ENCODE measurements at places on chromosomes 13 and 19.

DNA sequence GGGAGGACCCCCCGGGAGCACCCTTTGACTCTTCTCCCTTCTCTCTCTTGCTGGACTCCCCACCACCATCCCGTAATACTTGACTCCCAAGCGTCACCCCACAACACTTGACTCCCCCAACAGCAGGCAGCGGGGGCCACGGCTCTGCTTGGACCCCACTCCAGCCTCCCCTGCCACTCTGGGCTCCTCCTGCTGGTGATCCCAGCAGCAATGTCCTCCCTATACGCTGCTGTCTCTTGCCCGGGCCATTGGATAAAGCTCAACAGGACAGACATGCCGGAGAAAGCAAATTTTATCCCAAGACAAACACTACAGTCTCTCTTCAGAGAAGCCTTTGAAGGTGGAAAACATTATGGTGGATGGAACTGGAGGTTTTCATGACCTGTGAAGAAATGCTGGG, 20.4 kb upstream of the AMER2 start:
- DNase-seq, result no peak

GRCh38 chr13:26494571-26495195, 62.8 kb upstream of the WASF3 start:
- no peak for DNase-seq

GRCh38 chr13:99122171-99122570, 78.5 kb upstream of the UBAC2 start:
- no peak for DNase-seq

- DNase-seq, result no peak
These were observed 64.0 kb downstream of the IER2 start for GRCh38 chr19:13214036-13214730.

DNA sequence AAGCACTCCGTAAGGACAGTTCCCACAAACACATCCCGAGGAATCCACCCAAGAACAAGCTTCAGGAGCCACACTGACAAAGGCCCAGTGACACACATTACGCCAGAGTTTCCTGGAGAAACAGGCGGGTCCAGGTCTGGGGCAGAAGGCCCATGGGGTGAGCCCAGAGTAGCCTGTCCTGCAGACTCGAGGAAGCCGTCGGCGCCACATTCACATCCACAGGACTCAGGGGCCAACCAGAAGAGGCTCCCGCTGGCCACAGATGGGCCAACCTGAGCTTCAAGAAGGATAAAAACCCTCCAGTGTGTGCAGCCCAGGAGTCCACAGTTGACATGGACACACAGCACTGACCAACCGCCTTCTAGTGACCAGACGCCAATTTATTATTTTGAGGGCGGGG, 31.3 kb downstream of the GRTP1 start:
- no peak for DNase-seq

GRCh38 chr13:46043647-46044046, 8.9 kb downstream of the ZC3H13 start:
- DNase-seq, result no peak

DNA sequence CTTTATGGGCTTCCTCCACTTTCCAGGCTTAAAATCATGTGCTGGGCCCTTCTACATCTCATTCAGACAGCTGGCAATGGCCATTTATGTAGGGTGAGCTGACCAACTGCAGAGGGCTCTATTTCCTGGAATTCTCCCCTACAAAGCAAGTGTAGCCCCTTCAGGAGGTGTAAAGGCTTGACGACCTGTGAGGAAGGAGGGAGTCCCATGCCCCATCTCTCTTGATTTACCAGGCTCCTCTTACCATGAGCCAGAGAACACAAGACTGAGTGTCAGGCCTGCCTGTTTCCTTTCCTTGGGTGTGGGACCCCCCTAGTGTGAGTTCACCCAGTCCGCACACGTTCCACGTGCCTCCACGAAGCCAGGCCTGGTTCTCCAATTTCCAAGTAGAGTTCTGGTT, 16.6 kb downstream of the ZNF536 start:
- no peak for DNase-seq

DNA sequence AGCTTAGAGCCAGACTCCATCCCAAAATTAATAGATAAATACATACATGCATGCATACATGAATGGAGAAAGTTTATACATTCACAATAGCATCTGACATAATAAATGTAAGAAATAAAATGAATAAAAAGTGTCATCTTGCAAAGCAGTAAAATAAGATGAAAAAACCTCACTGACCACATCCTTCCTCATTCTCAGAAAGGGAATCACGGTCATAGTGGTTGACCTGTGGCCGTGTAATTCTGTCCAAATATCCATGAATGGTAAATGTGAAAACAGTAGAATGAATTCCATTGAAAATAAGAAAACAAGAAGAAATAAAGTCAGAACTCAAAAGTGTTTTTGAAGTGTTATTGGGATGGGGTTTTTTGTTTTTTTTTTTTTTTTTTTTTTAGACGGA, 9.8 kb upstream of the CDC42EP5 start:
- DNase-seq, result no peak

GRCh38 chr19:8423817-8424223, 10.7 kb downstream of the MARCHF2 start:
- DNase-seq, result peak; percentile 57

GRCh38 chr13:106415442-106415841, 120.0 kb downstream of the EFNB2 start:
- DNase-seq, result no peak

DNA sequence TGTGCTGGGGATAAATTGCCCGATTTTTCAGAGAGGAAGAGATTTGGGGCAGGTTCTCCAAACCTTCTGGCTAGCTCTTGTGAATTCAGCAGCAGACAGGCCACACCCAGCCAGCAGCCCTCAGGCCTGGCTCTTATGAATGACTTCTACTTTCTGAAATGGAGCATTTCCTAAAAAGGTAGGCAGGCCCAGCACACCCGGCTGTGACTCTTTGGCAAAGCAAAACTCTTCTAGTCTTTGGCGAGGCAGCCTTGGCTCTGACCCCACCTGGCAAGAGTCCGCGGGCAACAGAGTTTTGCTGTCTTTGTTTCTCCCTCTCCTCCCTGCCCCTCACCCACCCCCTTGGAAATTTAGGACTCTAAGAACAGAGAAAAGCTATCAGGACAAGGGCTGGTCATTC, 221.2 kb downstream of the ZNF536 start:
- no peak for DNase-seq

DNA sequence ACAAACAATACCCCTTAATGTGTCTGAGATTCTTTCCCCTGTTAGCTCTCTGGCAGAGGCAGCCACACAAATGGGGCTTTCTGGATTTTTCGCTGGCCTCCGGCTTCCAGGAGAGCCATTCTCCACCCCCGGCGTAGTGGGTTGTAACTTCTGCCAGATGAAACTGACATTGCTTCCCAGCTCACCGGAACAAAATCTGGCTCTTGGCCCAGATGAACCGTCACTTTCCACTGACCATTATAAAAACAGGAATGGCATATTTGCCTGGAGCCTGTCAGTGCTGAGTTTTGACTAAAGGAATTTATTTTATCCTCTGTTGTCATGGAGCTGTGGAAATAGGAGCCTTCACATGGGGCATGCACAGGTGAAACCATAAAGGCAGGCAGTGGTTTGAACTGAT, 120.6 kb upstream of the GPR12 start:
- DNase-seq, result no peak

GRCh38 chr13:89574077-89574476, 1773.4 kb upstream of the MIR17HG start:
- DNase-seq, result no peak

DNA sequence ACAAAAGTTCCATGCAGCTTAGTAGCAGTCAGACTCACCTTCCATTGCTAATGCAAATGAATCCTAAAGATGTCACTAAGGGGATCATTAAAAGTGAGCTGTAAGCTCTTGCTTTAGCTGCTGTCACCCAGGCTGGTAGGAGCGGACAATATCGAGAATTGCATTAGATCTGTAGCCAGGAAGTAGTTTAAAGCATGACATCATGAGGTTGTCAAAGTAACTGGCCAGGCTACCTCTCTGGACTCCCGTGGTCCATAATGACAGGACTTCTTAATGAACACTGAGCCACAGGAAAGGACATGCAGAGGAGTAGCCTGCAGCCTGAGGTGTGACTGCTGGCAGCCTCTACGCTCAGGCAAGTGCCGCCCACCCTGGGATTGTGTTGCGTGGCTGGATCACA, 522.3 kb upstream of the NBEA start:
- DNase-seq, result no peak

- no peak for DNase-seq
These were observed 7.9 kb downstream of the HNRNPL start for GRCh38 chr19:38841787-38842438.

GRCh38 chr19:7069904-7070226, 362 bp downstream of the ZNF557 start:
- no peak for DNase-seq

DNA sequence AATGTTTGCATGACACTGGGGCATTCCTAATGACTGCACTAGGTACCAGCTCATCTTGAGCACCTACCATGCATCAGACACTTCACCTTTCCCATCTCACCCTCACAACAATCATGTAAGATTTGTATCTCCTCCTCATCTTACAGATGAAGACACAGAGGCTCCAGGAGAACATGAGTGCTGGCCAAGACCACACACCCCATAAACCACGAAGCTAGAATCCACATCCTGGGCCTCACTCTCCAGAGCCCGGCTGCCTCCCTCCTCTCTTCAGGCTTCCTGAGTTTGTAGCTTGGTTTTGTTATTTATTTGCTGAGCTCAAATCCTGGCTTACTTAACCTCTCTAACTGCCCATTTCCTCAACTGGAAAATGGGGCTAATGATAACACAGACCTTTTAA, 25.9 kb downstream of the FAM216B start:
- no peak for DNase-seq

- DNase-seq, result no peak
These were observed 3.0 kb upstream of the SHISA7 start for GRCh38 chr19:55446060-55446459.

GRCh38 chr13:78659732-78660494, 958 bp upstream of the OBI1 start:
- no peak for DNase-seq

- no peak for DNase-seq
These were observed 212.7 kb upstream of the MIR17HG start for GRCh38 chr13:91134803-91135184.

- no peak for DNase-seq
These were observed 699 bp downstream of the RCBTB2 start for GRCh38 chr13:48532256-48532505.

- DNase-seq, result no peak
These were observed 33.9 kb downstream of the SPATA13 start for GRCh38 chr13:24194447-24194846.

- no peak for DNase-seq
These were observed 520.2 kb downstream of the RFC3 start for GRCh38 chr13:34338102-34338501.

GRCh38 chr13:20482787-20483186, 42.9 kb downstream of the CRYL1 start:
- no peak for DNase-seq

DNA sequence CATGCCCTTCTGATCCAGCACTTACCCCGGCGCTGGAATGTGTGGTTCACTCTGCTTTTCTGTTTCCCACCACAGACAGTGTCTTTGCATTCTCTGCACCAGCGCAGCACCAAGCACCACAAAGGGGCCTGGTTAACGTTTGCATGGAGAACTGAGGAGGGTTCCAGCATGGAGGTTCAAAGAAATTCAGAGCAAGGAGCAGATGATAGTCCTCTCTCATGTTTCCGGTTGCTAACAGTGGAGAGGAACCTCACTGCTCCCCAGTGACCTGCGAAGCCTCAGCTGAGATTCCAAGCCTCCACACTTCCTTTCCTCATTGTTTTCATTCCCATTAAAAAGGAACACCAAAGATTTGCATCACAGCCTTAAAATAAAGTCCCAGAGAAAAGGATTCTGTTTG, 99.7 kb downstream of the STARD13 start:
- no peak for DNase-seq

GRCh38 chr19:40084948-40085347, 5.8 kb downstream of the ZNF780A start:
- DNase-seq, result no peak

GRCh38 chr13:110306960-110307766, at the start of the genes COL4A1 and COL4A2:
Gene COL4A1 (minus strand): TSS chr13:110307157. CDS start chr13:110307027, 130 bp downstream.
Gene COL4A2 (plus strand): TSS chr13:110307284. CDS start chr13:110307904, 620 bp downstream.
- DNase-seq, result peak; percentile 78

DNA sequence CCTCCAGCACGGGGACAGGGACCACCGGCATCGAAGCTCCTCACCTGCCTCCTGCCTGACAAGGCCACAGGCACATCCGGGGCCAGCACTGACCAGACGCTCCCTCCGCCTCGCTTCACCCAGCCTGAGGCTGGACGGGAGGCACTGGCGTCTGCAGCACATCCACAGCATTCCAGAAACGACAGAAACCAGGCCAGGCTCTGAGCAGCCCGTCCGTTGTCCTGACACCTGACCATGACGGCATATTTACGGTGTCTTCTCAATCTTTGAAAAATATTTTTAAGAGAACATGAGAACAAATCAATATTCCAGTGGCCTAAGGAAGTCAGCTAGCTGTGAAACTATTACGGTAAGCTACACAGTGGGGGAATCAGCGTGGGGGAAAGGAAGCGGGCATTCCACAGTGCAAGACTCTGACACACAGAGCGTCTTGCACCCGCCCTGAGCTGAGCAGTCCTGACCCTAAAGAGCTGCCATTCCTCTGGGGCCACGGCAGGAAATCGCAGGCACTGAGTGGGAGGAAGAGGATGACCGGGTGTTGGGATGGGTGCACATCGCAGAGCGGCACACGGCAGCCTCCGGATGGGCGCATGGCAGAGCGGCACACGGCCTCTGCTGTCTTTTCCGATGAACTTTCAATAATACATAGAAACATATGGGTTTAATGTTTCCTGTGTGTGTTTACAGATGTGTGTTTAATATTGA, 26.8 kb downstream of the RASA3 start:
- DNase-seq, result no peak

Measured in pancreas (tissue), 10 donors.